ENCODE measurements at places on chromosomes 5 and 9.

DNA sequence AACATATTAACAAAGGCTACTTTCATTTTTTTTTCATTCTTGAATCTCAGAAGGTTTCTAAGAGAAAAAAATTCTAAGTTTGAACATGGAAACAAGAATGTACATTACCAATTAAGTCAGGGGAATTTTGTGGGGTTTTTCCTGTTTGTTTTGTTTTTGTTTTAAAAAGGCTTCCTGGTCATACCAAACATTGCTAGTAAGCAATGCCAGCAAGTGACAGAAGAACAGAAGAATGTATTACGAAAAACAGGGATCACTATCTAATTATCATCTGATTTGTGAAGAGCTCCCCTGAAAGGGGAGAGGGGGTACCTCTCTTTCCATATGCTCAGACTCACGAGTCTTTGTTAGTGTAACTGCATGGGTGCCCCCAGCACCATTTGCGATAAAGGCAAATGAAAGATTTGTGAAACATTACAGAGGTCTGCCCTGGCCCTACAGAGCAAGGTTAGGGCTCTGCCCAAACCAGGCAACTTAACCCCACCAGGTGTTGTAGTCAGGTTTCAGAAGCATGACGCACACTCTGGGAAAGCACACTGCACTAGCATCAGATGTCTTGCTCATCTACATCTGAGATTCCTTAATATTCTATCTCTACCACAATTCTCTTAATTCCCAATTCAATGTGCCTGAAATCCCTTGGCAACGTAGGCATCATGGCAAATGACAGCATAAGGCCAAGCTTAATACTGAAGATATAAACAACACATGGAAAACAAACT, 268.2 kb downstream of the MLLT3 start:
- no peak for DNase-seq

- no peak for DNase-seq
Measured at GRCh38 chr9:111236332-111236731, 93.7 kb downstream of the OR2K2 start.

GRCh38 chr9:135415586-135415985, 64.0 kb upstream of the PPP1R26 start:
- no peak for DNase-seq

GRCh38 chr9:90085633-90086032, 480.8 kb downstream of the GADD45G start:
- DNase-seq: no peak

DNA sequence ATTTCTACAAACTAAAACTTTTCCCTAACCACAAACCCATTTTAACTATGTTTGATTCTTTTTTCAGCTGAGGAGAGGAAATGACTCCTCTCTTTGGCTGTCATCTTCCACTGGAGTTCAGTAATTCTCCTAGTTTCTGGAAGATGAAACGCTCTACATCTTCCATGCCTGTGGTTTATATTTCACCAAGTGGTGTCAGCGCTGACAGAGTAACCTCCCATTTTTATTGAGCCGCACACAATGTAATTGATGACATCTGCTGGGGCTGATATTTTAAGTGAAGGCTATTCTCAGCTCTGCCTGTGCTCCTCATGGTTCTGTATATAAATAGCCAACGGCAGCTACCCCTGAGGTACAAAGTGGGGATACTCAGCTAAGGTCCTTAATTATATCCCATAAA, 234.6 kb downstream of the SPOCK1 start:
- DNase-seq: no peak

- peak; percentile 57 for DNase-seq
Measured at GRCh38 chr5:78569441-78569840, 79.1 kb downstream of the LHFPL2 start.

- DNase-seq: peak; percentile 54
Measured at GRCh38 chr5:139648205-139649081, at the start of gene CXXC5. Gene CXXC5 (plus strand): TSS chr5:139648349. CDS start chr5:139680524, 32,175 bp downstream.

GRCh38 chr5:116930616-116931015, 356.0 kb upstream of the SEMA6A start:
- DNase-seq: no peak

DNA sequence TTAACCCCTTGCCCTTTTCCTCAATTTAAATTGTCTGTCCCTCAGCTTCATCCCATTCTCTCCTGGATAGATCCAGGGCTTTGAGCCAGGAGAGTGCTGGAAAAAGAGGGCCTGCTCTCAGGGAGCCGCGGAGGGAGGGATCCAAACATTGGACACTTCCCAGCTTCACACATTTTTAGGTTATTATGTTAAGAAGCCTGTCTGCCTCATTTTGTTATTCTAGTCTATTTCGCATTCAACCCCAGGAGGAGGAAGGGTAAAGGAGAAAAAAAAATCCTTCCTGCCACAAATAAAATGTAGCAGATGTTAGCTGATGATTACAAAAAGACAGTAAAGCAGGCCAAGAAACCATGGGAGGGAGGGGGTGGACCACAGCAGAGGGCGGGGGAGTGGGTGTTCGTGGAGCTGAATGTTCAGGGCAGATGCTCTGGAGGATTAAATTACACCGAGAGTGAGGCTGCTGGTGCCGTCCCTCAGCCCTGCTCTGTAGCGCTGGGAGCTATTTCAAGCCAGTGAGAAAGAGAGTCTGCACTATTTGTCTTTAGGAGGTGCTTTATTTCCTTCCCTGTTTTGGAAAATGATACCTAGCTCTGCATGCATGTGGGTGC, 60.6 kb upstream of the ZFR start:
- peak; percentile 99 for DNase-seq

DNA sequence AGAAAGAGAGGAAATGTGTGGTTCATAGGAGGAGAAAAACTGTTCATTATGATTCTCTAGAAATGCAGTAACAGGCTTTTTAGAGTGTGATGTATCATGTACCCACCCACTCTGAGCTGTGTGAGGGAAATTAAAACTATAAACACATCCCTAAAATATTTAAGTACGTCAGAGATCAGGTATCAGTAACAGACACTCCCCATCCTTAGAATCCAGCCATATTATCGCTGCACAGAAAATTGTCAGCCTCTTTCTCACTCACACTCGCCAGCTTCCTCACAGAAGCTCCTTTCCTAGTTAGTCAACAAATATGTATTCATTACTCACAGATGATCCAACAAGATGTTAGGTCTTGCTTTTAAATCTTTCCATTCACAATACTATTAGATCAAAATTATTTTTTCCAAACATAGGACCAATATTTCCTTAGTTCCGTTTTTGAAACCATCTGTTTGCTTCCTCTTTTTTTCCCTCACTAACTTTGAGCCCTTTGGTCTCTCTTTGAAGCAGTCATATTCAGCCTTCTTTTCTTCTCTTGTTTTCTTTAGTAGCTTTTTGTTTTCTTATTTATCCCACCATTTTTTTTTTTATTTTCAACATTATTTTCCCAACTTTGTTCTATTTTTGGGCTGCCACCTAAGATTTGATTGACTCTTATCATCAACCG, 13.6 kb upstream of the MAST4 start:
- no peak for DNase-seq

- no peak for DNase-seq
Measured at GRCh38 chr5:134240421-134240962, 14.6 kb upstream of the PPP2CA start.

- peak; percentile 18 for DNase-seq
Measured at GRCh38 chr5:81825237-81825636, 74.3 kb upstream of the SSBP2 start.

- no peak for DNase-seq
Measured at GRCh38 chr5:151766975-151767374, 4.8 kb upstream of the G3BP1 start.

DNA sequence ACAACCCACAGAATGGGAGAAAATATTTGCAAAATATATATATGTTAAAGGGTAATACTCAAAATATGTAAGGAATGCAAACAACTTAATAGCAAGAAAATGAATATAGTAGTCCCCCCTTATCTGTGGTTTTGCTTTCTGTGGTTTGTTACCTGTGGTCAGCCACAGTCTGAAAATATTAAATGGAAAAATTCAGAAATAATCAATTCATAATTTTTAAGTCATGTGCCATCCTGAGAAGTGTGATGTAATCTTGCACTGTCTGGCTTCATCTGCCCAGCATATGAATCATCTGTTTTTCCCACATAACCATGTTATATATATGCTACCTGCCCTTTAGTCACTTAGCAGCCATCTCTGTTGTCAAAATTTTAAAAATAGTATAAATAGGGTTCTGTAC, 11.7 kb downstream of the CER1 start:
- DNase-seq: no peak

DNA sequence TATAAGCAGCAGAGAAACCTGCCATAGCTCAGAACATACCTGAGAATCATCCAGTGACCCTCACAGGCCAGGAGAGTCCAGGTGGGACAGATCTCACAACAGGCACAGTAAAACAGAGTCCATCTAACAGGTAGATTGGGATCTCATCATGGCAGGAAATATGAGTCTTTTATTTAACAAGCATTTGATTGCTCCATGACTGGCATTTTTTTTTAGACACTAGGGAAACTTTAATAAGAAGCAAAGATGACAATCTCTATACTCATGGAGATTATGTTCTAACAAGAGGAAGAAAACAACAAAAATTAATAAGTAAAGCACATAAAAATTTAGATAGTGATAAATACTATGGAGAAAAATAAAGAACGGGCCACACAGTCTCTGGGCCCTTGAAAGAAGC, 12.5 kb upstream of the PUM3 start:
- DNase-seq: no peak

GRCh38 chr5:115349001-115349817, 52.8 kb upstream of the CCDC112 start:
- DNase-seq: no peak

DNA sequence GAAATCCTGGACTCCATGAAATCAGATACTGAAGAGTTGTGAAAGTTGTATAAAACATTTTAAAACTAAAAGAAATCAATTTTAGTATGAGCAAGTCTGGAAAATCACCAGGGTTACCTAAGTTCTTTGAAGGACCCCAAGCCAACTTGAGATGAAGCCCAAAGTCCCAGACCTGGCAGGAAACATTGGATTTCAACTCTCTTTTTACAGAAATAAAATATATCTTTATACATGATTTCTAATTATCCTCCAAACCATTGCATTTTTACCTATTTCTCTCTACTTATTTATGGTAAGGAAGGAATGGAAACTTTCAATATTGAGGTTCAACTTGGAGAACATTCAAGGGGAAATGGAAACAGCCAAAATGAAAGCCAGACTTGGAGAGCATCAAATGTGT, 390.6 kb upstream of the C9orf72 start:
- DNase-seq: no peak

GRCh38 chr5:148849461-148849860, 23.1 kb downstream of the ADRB2 start:
- DNase-seq: no peak

DNA sequence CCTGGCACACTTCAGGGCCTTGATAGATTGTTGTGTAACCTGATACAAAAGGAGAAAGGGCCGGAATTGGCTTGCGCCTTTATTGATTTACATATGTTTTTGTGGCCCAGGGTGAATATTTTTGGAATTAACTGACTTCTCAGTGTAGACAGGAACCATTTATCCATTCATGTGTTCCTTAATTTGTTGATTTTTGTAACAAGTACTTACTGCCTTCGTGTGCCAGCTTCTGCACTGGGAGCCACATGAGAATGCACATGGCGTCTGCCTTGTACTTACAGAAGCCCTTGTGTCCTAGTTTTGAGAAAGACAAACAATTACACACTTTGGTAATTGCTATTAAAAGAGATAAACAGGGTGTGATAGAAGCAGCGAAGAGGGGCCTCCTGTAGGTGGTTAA, 26.4 kb downstream of the EHMT1 start:
- no peak for DNase-seq

GRCh38 chr9:124771867-124772679, 962 bp upstream of the NR6A1 start:
- DNase-seq: peak; percentile 64

DNA sequence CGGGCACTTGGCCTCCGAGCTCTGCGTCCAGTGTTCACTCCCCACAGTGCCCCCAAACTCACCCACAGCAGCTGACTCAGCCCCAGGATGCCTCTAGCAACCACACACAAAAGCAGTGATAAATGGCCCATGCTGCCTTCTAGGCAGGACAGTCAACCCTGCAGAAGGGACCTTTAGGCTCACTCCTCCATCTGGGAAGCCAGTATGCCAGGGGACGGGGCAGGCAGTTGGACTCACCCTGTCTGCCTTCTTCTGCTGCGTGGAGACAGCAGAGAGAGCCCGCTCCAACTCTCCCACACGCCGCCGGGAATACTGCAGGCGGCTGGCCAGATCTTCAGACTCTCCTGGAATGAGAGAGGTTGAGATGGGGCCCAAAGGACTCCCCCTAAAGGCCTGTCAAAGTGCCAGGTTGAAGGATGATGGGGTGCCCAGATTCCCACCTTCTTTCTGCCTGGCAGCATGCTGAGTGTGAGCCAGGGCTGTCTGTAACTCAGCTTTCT, 10.4 kb downstream of the GOLGA2 start:
- no peak for DNase-seq
